ENCODE measurements at places on chromosomes 12 and 14. TPM values are rescaled to one million over a fixed set of nuclear protein-coding genes. Genes with fewer than 3 reads are reported as not detected.

Gene EXD2
- total RNA-seq: 19.3 TPM

Gene GZMH
- total RNA-seq: not detected

Gene TGM1
- 19.3 TPM for total RNA-seq

Gene DBX2
- not detected for total RNA-seq

Gene MUCL1
- not detected for total RNA-seq

Gene STAB2
- total RNA-seq: not detected

Gene CLEC14A
- total RNA-seq: not detected

Gene PRPH
- total RNA-seq: 0.16 TPM

Gene PAX9
- total RNA-seq: 0.04 TPM

Gene OR6C2
- total RNA-seq: not detected

Measured in hair follicular keratinocyte (primary cell).